ENCODE measurements at places on chromosomes 7 and 10.
A peak's percentile ranks its signal among the peaks of the same experiment; 100 is the strongest.

DNA sequence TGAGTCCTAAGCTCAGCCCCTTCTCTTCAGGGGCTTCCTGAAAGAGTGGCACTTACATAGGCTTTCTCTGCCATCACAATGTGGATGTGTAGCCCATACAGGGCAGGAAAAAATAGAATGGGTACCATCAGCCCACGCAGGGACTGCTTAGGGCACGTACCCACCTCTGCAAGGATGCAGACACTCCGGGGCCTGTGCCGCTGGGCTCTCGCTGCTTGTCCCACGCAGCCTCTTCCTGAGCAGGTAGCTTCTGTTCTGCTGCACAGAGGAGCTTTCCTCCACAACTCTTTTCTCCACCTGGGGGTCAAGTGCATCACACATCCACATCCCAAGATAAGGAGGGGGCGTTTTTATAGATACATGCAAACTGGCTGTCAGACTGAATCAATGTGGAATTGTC lies 34.3 kb downstream of the FRMPD2 start:
- no peak for DNase-seq

DNA sequence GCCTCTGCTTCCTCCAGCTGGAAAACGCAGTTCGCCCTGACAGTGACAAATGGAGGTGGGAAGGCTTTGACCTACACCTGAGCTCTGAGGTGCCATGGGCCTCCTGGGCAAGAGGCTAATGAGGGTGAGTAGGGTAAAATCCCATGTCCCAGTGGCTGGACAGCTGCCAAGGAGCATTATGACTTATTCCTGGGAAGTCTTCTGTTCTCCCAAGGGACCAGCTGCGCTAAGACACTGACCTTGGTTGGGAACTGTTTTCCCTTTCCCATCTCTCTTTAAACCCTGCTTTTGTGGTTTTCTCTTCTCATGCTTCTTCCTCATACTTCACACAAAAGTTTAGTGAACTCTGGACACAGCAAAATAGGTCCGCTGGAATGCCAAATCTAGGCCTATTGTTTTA lies 72.6 kb downstream of the COPG2 start:
- peak; percentile 28 for DNase-seq

- DNase-seq = peak; percentile 17
Observed at GRCh38 chr7:18469316-18469715, 26.2 kb upstream of the HDAC9 start.

DNA sequence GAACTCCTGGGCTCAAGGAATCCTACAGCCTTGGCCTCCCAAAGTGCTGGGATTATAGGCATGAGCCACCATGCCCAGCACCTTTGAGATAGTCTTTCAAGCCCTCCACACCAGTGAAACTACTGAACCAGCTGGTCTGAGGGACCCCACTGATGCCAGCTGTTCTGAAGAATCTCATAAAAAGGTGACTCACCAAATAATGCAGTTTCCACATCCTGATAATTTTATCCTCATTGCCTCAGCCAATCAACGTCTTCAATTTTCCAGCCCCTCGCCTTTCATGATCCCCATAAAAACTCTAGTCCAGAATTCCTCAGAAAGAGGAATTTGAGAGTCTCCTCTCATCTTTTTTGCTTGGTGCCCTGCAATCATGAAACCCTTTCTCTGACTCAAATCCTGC lies 1691.6 kb upstream of the LRRTM3 start:
- peak; percentile 1 for DNase-seq

DNA sequence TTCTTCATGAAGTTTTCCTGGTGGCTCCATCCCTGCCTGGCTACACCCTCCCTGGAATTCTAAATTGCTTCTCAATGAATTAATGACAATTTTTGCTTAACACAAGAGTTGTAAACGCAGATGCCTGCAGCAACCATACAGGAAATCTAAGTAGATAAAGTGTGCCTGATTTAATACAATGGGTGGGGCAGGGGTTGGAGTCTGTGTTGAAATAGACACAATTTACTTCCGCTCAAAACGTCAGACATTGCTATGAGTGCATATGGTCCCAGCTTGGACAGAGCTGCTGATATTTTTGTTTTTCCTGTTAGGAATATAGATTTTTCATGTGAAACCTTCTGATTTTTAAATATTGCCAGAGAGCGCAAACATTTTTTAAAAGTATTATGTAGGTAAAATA lies 1235.0 kb upstream of the SORCS1 start:
- no peak for DNase-seq

GRCh38 chr7:37195388-37195787 lies 253.3 kb downstream of the ELMO1 start:
- DNase-seq = no peak

GRCh38 chr7:4817178-4817901 lies 41.9 kb downstream of the AP5Z1 start:
- no peak for DNase-seq

- peak; percentile 5 for DNase-seq
Observed at GRCh38 chr10:34814913-34815184, 247 bp downstream of the PARD3 start.

- no peak for DNase-seq
Observed at GRCh38 chr7:92647011-92647625, 56.9 kb upstream of the FAM133B start.

- no peak for DNase-seq
Observed at GRCh38 chr7:29350351-29350750, 155.8 kb downstream of the CHN2 start.

DNA sequence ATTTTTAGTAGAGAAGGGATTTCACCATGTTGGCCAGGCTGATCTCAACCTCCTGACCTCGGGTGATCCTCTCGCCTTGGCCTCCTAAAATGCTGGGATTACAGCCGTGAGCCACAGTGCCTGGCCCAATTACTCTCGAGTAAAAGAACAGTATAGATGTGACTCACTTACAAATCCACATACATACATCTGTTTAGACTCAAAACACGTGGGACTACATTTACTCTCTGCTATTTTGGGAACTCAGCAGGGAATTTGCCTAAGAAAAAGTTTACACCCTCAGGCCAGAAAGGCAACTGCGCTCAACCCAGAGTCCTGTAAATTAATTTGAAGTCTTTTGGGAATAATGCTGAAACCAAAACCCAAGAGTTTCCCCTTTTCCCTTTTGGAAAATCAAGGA lies 289.7 kb downstream of the KLF6 start:
- DNase-seq = peak; percentile 58

DNA sequence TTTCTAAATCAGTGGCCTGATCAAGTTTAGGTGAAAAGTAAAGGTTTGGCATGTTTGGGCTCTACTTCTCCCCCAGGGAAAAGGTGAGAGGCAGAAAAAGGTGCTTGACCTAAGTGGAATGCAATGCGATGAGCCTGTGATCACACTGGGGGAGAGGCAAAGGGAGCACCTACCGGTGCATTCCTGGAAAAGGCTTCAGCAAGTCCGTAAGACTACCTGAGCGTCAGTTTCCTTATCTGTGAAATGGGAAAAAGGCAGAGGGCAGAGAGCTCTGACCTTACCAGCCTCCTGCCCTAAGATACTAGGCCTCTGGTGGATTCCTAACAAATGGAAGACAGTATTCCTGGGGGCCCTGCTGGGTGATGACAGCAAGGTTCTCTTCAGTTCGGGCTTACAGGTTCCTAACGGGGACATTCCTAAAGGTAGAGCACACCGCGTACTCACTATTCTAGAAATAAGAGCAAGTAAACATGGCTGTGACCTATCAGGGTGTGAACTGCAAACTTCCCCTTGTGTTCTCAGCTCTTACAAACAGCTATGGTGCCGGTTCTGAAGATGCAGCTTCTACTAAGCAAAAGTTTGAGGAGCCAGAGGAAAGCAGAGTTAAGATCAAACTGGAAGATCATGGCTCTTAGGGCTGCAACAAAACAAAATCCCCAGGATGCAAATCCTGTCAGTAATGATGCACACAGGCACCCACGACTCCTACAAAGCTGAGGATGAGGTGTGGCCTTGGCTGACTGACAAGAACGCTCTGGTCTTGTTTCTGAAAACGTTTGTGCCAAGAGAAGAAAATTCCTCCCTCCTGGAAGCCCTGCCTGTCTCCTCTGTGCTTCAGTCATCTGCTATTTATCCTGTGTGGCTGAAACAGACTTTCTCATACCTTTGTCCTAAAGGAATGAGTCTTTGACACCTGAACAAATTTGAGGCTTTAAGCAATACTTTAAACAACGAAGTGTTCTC lies 13.3 kb upstream of the ACSL5 start:
- DNase-seq = peak; percentile 8

DNA sequence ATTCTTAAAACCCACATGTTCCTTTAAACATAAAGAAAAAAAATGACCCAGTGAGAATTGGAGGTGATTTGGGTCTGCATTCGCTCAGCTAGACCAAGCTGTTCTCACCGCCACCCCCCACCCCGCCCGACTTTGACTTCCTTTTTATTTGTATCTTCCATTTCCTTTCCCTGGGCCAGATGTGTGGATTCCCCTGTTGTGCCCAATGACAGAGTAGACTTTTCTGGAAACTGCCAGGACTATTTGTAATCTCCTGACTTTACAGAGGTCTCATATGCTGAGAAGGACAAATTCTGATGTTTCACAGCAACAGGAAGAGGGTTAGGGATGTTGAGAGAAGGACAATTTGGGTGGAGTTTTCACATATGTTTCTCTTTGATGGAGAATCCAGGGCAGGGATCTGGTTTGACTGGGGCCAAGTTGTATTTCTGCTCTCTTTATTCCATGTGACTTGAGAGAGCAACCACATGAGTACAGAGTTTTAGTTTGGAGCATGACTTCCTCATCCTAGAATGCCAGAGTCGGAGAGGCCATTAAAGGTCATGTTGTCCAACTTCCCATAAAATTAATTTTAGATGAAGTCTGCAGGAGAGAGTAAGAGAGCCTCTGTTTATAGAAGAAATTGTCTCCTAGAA lies 1023.2 kb downstream of the LRMDA start:
- DNase-seq = no peak

GRCh38 chr7:142855756-142856564 lies 1.1 kb downstream of the EPHB6 start:
- DNase-seq = no peak

DNA sequence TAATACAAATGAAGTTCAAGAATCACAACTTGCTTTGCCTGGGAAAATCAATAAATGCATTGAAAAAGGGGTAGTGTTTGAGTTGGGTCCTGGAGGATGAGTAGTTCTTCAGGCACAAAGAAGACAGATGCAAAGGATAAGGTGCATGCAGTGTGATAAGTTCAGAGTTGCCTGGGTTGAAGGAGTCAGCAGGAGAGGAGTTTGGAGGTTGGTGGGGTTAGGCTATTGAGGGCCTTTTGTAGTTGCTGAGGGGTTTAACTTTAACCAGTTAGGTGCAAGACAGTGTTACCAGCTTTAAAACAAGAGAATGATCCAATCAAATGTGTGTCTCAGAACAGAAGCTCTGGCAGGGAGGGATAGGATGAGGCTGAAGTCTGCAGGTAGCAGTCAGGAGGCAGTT lies 44.3 kb upstream of the GLCCI1 start:
- no peak for DNase-seq

DNA sequence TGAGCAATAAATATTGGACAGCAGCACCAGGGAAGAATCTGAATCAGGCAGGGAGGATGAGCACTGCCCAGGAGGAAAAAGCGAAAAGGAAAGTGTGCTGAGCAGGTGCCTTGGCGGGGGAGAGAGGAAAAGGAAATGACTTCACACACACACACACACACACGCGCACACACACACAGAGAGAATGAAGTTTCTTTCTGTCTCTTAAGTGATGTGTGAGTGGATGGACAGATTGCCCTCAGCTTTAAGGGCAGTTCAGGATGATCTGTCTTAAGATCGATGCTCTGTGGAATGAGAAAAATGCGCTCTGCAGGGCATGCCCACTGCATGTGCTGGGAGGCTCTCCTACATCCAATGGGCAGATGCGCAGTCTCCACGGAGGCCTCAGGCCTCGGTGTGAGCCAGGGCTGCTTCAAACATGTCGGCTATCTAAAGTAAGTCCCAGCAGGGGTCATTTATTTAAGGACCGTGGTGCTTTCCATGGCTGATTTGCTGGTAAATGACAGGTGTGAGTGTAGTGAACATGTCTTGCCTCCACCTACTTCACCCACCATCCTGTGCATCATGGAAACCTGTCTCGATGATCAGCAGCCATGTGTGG lies 2.5 kb upstream of the ACBD5 start:
- peak; percentile 57 for DNase-seq

DNA sequence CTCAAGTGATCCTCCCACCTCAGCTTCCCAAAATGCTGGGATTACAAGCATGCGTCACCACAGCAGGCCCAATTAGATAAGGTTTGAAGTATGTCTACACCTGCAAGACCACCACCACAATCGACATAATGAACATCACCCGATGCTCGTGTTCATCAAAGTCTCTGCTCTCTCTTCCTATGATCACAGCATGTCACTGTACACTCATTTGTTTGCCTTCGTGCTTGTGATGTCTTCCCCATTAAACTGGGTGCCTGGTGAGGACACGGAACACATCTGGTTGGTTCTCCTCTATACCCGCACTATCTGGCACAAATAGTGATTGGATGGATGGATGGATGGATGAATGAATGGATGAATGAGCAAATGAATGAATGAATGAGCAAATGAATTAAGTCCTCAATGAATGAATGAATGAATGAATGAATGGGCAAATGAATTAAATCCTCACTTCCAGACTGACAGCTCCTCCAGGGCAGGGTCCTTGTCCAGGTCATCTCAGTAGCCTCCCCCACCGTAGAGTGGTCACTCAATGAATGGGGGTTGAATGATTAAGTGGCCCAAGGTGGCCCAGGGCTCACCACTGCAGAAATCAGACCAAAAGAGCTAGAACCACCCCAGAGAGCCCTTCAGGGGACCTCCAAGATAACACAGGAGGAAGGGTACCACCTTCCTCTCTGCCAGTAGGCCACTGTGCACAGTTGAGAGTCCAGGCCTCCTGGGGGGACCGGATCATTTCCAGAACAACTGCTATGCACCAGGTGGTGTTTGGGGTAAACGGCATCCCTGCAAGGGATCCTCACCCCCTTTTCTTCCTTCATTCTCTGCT lies 101.9 kb upstream of the TNRC18 start:
- DNase-seq = peak; percentile 80

GRCh38 chr7:115269486-115269885 lies 347.6 kb downstream of the MDFIC start:
- no peak for DNase-seq

DNA sequence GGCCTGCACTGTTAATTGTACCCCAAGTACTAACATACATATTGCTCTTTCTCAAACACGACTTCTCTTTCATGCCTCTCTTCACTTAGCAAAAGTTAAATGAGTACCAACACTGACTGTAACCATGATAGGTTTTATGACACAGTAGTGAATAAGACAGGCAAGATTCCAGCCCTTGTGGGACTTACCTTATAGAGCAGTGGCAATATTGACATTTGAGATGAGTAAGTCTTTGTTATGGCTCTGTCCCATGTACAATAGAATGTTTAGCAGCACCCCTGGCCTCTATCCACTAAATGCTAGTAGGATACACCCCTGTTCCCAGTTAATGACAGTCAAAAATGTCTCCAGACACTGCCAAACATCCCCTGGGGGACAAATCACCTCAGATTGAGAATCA lies 11.9 kb upstream of the COL1A2 start:
- peak; percentile 58 for DNase-seq

DNA sequence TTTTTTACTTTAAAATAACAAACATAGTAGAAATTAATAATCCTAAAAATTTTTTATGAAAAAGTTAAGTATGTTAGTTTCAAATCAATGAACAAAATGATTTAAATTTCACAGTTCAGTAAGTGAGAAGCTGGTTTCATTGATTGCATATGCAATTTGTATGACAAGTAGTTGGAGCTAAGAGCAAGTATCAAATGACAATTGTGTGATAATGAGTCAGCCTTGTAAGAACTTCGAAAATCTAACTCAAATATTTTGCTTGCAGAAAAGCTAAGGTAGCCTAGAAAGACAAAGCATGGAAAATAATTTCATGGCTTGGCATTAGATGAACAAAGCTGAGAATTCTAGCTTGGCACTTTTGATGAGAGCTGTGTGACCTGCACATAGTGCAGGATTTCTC lies 111.5 kb downstream of the HDAC9 start:
- peak; percentile 35 for DNase-seq

Measured in fibroblast of skin of right quadriceps (primary cell).